MV-4-11 (cell line): ENCODE measurements at places on chromosomes 1 and 21.

DNA sequence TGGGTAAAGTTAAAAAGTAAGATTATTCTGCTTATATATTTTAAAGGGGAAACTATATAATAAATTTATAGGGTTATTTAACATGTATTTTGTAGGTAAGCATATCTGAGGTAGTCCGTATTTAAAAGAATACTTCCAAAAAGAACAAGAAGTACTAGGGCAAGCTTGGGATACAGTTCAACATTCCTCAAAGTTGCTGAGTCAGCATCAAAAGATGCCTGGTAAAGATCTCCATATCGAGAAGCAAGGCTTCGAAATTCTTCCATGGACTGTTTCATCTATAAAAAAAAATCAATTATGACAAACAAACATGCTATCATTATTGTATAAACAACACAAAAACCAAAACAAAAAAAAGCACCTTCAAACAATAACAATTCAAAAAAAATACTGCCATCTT is 67.7 kb downstream of the INTS7 start:
- DNase-seq, result no peak

DNA sequence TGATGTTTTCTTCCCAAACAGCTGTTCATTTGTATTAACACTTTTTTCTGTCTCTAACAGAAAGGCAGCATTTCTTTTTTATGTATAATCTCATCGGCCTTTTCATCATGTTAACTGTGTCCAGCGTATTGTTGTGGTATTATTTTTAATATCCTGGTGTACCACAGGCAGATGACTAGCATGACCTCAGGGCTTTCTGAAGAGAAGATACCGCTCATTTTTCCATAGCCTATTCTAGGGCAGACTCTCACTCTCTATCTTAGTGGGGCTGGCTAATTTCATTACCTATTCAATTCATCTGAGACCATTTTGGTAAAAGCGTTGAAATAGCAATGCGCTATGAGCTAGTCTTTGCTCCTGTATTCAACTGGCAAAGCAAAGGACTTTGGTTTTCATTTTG is 209.9 kb downstream of the SDCCAG8 start:
- no peak for DNase-seq

DNA sequence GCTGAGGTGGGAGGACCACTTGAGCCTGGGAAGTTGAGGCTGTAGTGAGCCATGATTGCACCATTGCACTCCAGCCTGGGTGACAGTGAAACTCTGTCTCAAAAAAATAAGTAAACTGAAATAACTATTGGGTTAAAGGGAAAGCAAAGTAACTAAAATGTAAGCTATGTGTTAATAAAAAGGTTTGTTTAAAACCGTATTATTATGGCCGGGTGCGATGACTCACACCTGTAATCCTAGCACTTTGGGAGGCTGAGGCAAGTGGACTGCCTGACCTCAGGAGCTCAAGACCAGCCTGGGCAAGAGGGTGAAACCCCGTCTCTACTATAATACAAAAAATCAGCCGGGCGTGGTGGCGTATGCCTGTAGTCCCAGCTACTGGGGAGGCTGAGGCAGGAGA is 27.0 kb downstream of the NVL start:
- DNase-seq, result no peak

- DNase-seq, result no peak
Measured at GRCh38 chr1:204649721-204650521, 35.6 kb downstream of the LRRN2 start.
